Stimulated activated CD8-positive, alpha-beta memory T cell treated with anti-CD3 and anti-CD28 coated beads, Interleukin-7, amount 100 ng/mL, for 1 hour (primary cell): ENCODE measurements at places on chromosomes 16 and 17.

GRCh38 chr16:17173281-17173680 is 297.5 kb downstream of the XYLT1 start:
- no peak for DNase-seq

DNA sequence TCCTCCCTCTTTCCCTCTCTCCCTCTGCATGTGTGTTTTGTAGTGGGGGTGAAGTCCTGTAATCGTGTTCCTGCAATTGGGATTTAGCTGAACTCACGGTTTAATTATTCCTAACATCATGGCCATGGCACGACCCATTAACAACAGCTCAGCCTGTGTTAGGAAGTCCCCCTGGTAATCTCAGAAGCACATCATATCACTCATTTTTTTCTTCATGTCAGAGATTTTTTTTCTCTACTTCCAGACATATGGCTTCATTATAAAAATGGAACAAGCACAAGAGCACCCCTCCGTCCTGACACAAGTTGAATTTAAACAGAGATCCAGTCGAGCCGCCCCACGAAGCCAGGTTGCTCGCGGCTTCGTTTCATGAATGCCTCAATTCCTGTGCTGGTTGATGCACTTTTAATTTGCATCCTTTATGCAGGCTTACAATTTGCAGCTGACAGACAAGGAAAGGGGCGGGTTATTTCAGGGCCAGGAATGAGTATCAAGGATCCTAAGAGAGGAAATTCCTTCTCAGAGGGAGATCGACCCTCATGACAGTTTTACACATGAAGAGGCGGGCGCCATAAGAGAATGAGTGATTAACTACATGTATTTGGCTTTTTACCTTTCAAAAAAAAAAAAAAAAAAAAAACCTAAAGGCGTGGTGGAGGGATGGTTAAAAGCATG is 192.9 kb downstream of the MAF start:
- no peak for DNase-seq

- no peak for DNase-seq
Observed at GRCh38 chr17:71417142-71417541, 703.7 kb upstream of the SOX9 start.

- no peak for DNase-seq
Observed at GRCh38 chr16:89643769-89644300, 13.7 kb downstream of the CHMP1A start.

GRCh38 chr17:36846410-36847292 is 90.6 kb upstream of the LHX1 start:
- DNase-seq = no peak

DNA sequence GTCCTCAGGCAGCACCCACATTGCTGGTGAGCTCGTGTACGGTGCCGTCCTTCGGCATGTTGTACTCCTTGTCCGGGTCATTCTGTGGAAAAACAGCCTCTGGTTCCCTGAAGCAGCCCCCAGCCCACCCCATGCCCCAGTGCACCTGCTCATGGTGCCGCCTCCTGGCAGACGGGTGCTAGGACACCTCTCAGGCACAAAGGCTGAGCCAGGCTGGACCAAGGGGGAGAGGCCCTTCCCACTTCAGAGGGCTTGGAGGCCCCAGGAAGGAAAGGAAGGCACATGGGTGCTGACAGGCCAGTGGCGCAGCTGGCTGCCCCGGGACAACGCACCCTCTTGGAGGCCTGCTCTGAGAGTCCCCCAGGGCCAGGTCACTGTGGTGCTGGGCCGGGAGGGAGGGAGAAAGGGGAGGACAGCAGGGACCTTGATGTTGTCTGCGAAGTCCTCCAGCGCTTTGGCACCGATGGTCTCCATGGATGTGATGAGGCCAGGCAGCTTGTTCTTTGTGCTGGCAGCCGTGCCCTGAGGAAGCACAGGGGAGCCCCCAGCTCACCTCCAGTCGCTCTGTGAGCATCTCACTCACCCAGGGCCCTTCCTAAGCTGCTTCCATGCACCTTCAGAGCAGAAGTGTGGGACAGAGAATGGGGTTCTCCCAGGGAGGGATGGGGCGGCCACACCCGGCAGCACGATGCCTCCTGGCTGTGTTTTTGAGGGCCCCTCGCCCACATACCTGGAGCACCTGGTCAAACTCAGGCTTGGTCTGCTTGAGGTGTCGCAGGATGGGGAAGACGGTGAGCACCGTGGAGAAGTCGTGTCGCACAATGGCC is 9.3 kb downstream of the ZACN start:
- DNase-seq = no peak

- DNase-seq = no peak
Observed at GRCh38 chr16:11024333-11025053, 80.1 kb downstream of the CLEC16A start.

DNA sequence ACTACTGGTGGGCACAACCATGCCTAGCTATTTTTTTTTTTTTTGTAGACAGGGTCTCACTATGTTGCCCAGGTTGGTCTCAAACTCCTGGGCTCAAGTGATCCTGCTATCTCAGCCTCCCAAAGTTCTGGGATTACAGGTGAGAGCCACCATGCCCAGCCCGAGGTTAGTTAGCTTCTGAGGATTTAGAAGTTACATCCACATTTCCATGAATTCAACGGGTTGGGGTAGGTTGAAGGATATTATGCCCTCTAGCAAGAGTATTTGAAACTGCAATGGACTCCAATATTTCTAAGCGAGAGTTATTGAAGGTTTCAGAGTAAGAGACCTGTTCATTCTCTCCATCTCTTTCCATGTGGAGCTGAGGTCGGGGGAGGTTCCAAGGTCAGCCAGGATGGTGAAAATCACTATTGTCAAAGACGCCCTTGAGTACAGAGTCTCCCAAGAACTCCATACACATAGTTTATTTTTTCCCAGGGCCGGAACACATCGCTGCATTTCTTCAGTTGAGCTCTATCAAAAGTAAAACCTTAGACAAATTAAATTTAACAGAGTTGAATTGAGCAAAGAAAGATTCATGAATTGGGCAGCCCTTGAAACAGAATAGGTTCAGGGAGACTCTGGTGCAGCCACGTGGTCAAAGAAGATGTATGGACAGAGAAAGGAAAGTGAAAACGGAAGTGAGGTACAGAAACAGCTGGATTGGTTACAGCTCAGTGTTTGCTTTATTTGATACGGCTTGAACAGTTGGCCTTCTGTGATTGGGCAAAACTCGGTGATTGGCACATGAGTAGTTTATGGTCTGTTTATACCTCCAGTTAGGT is 19.0 kb upstream of the ITPRIPL2 start:
- no peak for DNase-seq

GRCh38 chr17:9768381-9768934 is 22.9 kb downstream of the DHRS7C start:
- DNase-seq = no peak

DNA sequence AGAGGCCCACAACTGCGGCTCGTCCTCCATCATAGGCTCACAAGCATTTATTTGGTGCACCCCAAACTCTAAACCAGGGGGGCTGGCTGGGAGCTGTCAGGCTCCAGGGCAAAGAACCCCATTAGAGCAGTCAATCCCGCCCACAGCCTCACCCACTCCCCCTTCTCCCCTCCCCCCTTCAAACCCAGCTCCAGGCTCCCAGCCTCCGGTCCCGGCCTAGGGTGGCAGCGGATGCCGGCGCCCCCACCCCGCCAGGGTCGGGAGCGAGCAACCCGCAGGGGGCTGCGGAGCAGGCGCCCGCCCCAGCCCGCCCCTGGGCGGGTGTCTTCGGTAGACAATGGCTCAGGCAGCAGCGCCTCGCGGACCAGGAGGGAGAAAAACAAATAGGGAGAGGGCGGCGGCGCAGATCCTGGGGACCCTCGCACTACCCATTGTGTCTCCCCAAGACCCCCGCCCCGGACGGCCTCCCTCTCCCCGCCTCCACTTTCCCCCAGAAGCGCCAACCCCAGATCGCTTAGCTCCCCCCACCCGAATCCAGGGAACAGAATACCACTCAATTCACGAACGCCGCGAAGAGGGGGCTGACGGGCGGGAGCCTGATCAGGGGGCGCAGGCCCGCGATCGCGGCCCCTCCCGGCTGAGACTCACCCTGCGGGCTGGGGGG is 572 bp downstream of the FAM171A2 start:
- no peak for DNase-seq

DNA sequence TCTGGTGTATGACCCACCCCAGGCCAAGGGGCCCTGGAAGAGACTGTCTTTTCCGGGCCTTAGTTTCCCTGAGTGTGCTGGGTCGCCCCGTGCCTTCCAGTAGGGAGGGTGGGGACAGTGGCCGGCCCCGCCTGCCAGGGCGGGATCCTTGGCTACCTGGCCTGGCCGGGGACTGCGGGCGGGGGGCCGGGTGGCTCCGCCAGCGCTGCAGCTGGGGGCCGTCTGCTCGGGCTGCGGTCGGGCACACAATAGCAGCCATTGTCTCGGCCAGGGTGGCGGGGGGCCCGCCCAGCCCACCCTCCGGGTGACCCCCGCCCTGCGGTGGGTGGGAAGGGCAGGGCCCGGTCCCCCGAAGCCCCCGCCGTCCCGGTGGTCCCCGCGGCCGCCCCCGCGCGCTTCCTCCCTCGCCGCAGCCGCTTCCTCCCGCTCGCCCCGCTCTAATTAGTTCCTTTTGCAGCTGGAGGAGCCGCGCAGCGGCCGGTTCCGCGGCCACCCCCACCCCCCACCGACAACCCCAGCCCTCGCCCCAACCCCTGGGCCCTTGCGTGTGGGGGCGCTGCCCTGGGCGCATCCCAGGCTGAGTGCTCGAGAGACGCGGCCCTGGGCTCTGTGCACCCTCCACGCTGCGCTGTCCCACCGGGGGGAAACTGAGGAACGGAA is 11.6 kb downstream of the GLIS2 start:
- DNase-seq = no peak

GRCh38 chr17:83103200-83103942 is 24.0 kb downstream of the METRNL start:
- DNase-seq = no peak

GRCh38 chr17:40293363-40293762 is 5.7 kb downstream of the CDC6 start:
- no peak for DNase-seq

DNA sequence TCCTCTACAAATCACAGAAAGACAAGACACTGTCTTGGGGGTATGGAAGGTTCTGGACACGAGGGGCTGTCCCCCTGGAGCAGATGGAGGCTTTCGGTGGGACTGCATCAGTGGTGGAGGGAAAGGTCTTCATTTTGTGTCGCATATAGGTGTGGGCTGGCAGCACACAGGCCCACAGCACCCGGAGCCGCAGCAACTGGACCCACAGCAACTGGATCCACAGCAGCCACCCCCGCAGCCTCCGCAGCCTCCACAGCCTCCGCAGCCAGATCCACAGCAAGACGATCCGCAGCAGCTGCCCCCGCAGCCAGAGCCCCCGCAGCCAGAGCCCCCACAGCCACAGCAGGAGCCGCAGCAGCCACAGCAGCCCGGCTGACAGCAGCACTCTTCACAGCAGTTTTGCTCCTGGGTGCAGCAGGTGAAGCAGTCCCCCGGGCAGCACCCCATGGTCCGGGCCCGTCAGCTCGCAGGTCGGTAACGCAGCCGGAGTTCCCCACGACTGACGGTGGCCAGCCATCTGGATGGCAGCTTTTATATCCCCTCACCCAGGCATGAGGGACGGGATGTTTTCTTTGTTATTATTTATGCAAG is at the start of gene KRTAP17-1:
TSS of gene KRTAP17-1 (minus strand) at position 507 of the 591 bp plus-strand sequence. CDS start at position 447, 60 bp downstream.
- no peak for DNase-seq

GRCh38 chr17:27105636-27106035 is 188.3 kb upstream of the WSB1 start:
- DNase-seq = no peak

GRCh38 chr17:1783834-1784611 is 22.2 kb downstream of the SERPINF1 start:
- DNase-seq = no peak

DNA sequence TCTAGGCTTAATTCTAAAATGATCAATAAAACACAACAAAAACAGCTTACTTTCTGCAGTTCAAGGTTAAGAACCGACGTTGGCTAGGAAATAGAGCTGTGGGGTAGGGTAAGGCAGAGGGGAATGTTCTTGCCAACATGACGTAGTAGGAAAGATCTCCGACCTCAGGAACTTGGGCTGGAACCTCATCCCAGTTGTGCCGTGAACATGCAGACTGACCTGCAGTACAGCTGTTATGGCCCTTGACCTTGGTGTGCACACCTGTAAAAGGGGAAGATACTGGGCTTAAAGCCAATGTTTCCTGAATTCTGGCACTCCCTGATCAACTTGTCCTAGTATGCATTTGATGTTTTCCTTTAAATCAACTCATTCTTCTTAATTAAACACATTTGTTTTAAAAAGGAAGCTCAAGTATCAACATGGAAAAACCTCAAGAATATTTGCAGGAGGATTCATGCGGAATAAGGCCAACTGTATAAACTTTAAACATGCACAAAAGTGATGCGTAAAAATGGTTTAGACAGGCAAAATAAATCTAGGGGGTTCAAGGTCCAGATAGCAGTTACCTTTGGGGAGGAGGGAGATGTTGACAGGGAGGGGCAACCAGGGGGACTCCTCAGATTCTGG is 14.2 kb upstream of the SLC6A2 start:
- DNase-seq = no peak

- no peak for DNase-seq
Observed at GRCh38 chr16:1870365-1871082, 1.4 kb downstream of the MEIOB start.

DNA sequence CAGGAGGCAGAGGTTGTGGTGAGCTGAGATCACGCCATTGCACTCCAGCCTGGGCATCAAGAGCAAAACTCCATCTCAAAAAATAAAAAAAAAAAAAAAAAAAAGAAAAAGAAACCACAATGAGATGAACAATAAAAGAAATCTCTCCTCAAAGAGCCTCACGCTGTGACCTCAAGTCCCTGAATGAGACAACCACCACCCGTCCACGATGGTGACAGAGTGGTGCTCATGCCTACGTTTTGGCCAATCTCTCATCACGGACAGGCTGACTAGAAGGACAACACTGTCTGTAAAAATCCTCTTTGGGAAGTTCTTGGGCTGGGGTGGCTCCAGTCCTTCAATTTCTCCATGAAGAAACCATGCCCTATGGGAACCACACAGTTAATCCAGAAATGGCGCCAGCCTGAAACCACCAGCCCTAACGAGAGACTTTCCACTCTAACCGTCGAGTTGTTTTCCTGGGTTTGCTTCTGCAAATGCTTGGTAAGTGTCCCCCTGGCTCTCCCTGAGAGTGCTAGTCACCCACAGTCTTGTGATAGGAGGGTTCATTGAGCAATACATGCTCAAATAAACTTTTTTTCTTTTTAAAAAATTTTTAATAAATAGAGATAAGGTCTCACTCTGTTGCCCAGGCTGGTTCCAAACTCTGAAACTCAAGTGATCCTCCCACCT is 15.0 kb upstream of the PRSS27 start:
- DNase-seq = no peak

GRCh38 chr17:29653995-29654714 is 31.4 kb upstream of the CORO6 start:
- DNase-seq = no peak

DNA sequence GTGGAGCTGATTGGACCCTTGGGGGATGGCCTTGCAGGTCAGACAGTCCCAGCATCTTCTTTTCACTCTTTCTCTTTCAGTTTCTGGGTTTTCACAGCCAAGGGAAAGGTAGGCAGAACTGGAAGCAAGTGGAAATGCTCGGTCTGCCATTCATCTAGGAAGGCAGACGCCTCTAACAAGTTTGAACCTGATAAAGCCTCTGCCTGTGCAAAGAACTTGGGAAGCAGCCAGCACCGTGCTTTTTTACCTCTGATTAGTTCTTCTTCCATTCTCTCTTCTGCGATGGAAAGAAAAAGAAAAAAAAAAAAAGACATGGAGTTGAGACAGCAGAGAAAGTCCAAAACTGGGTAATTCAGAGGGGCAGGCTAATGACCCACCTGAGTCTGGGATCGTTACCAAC is 997.8 kb upstream of the EEF2KMT start:
- no peak for DNase-seq
